ENCODE measurements at places on chromosomes 2 and 18. TPM values are rescaled to one million over a fixed set of nuclear protein-coding genes. Genes with fewer than 3 reads are reported as not detected.

Gene UCN
- 1.3 TPM for polyA plus RNA-seq

Gene ACMSD
- not detected for polyA plus RNA-seq

Gene WDR54
- 19.9 TPM for polyA plus RNA-seq

Gene CASP10
- polyA plus RNA-seq: 1.1 TPM

Gene CNDP1
- not detected for polyA plus RNA-seq

Gene STK11IP
- polyA plus RNA-seq: 6.1 TPM

Gene ANKRD44
- polyA plus RNA-seq: 14.4 TPM

Gene TRABD2A
- polyA plus RNA-seq: 0.23 TPM

Gene LBX2
- 0.88 TPM for polyA plus RNA-seq

Gene SEMA4F
- polyA plus RNA-seq: 6.7 TPM

Gene C1GALT1C1L
- 1.4 TPM for polyA plus RNA-seq

Gene GALNT14
- polyA plus RNA-seq: 0.74 TPM

Gene POMC
- polyA plus RNA-seq: 4.5 TPM

Gene TANC1
- 39.2 TPM for polyA plus RNA-seq

Gene THAP4
- polyA plus RNA-seq: 41.5 TPM

Gene SGO2
- 1.3 TPM for polyA plus RNA-seq

Gene PROC
- 0.26 TPM for polyA plus RNA-seq

Gene PLCD4
- polyA plus RNA-seq: 1.2 TPM

Gene SLC5A7
- polyA plus RNA-seq: not detected

Gene ABCG8
- polyA plus RNA-seq: 1.9 TPM

Gene CTAGE1
- polyA plus RNA-seq: not detected

Gene SERPINB10
- not detected for polyA plus RNA-seq

Gene LOXHD1
- polyA plus RNA-seq: not detected

Gene EML4
- 9.6 TPM for polyA plus RNA-seq

Gene B3GNT7
- 0.56 TPM for polyA plus RNA-seq

Gene ASB18
- polyA plus RNA-seq: not detected

Gene STPG4
- 0.51 TPM for polyA plus RNA-seq

Gene ADD2
- polyA plus RNA-seq: 0.15 TPM

Gene UGT1A5
- not detected for polyA plus RNA-seq

Gene HRH4
- not detected for polyA plus RNA-seq

Gene FBLN7
- 13.5 TPM for polyA plus RNA-seq

Gene VIT
- polyA plus RNA-seq: not detected

Gene C2orf78
- not detected for polyA plus RNA-seq

Gene KCTD1
- polyA plus RNA-seq: 5.1 TPM

Gene RNF125
- 0.05 TPM for polyA plus RNA-seq

Gene PTH2R
- not detected for polyA plus RNA-seq

Gene GNLY
- 0.43 TPM for polyA plus RNA-seq

Gene CDH19
- polyA plus RNA-seq: 0.97 TPM

Gene CHRND
- not detected for polyA plus RNA-seq

Gene ASAP2
- 16.7 TPM for polyA plus RNA-seq

Gene FLACC1
- polyA plus RNA-seq: 2.5 TPM

Gene TDRD15
- polyA plus RNA-seq: not detected

Gene RAB6C
- polyA plus RNA-seq: not detected

Gene SNORC
- polyA plus RNA-seq: 5.1 TPM

Gene MAP3K19
- not detected for polyA plus RNA-seq

Gene GYPC
- polyA plus RNA-seq: 118 TPM
